ENCODE measurements at places on chromosomes 3 and 15. TPM values are rescaled to one million over a fixed set of nuclear protein-coding genes. Genes with fewer than 3 reads are reported as not detected.

GRCh38 chr15:29135309-29135657 is 134.3 kb downstream of the NSMCE3 start:
- no peak for DNase-seq

- DNase-seq = no peak
These were observed 31.5 kb upstream of the SLC6A6 start for GRCh38 chr3:14370720-14371572.

GRCh38 chr15:101161656-101162055 is 90.2 kb downstream of the CHSY1 start:
- no peak for DNase-seq

- DNase-seq = no peak
These were observed 36.4 kb downstream of the DNAH1 start for GRCh38 chr3:52352566-52352965.

- DNase-seq = no peak
These were observed 173.6 kb upstream of the PROK2 start for GRCh38 chr3:71958533-71958932.

DNA sequence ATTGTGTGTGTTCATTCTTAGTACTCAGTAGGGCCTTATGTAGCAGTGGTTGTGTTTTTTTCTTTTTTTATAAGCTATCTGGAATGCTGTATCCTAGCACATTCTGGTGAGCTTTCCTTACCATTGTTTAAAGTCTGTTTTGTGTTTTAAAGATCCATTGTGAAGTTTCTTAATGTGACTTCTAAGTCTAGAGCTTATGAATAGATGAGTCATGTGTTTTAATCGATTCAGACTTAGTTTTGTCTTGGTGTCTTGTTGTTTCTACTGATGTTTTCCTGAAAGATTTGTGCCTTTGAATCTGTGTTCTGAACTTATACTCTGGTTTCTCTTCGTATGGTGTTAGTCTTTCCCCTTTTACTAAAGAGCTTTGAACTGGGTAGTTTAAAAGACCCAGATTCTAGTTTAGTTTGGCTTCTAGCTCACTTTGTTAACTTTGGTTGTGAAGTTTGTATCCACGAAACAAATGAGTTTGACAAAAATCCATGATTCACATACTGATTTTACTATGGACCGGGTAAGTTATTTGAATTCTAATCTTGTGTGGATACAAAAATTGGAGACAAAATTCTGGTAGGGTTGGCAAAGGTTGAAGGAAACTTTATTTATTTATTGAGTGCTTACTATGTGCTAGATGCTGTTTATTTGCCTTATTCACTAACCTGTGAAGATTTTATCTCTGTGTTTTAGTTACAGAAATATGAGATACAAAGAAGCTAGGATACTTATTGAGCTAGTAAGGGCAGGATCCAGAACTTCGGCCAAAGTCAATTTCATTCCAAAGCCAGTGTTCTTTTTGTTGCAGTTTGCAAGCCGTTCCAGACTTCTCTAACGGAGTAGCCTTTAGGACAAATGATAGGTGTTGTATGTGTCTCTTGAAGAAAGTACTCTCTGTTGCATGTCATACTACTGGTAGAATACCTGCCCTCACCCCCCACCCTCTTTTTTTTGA is 24.8 kb downstream of the AKAP13 start:
- no peak for DNase-seq

- no peak for DNase-seq
These were observed 158.0 kb downstream of the CHST2 start for GRCh38 chr3:143277531-143277930.

GRCh38 chr3:12815719-12816118 is 19.2 kb downstream of the CAND2 start:
- no peak for DNase-seq

- DNase-seq = no peak
These were observed 70.9 kb downstream of the GMPS start for GRCh38 chr3:155941354-155941753.

GRCh38 chr3:101862416-101863165 is 13.3 kb downstream of the NFKBIZ start:
- no peak for DNase-seq

DNA sequence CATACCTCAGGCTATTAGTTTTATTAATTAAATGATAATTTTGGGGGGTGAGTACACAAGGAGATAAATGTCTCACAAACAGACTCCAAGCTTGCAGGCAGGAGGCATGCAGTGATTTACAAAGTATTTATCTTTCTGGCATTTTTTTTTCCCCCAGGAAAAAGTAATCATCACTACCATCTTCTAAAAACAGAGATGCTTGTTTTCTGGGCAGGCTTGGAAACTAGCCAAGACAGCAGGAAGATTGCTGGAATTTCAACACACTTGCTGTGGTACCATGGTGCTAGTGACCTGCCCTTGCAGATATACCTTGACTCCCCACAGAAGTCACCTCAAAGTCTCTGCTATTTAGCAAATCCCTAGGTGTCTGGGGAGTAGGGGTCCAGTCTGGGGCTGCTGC is 732.8 kb upstream of the CFAP20DC start:
- DNase-seq = no peak

DNA sequence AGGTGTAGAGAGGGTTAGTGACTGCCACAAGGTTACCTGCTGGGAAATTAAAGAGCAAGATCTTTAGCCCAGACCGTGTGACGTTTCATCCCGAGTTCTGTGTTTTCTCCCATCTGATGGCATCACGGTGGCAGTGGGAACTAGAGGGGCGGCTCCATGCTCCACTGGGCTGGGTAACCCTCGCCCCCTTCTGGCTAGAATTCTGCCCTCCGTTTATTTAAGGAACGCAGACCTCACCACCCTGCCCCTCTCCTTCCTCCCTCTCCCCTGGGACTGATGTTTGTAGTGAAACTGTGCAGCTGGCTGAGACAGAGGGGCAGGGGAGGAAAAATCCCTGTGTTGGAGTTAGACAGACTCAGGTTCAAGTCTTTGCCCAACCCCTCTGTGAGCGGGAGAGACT is 65.6 kb downstream of the ITGA11 start:
- DNase-seq = no peak

Gene UBE2E2
- total RNA-seq = 24.2 TPM

Gene NR1I2
- 0.26 TPM for total RNA-seq

Gene RASL12
- total RNA-seq = 1.5 TPM

Gene TPRG1
- 0.61 TPM for total RNA-seq

Gene DAPK2
- total RNA-seq = 8.5 TPM

Gene CFAP91
- total RNA-seq = 7.0 TPM

Gene LDHAL6B
- not detected for total RNA-seq
